Hematopoietic multipotent progenitor cell (in vitro differentiated cells): ENCODE measurements at places on chromosomes 12 and 14.

DNA sequence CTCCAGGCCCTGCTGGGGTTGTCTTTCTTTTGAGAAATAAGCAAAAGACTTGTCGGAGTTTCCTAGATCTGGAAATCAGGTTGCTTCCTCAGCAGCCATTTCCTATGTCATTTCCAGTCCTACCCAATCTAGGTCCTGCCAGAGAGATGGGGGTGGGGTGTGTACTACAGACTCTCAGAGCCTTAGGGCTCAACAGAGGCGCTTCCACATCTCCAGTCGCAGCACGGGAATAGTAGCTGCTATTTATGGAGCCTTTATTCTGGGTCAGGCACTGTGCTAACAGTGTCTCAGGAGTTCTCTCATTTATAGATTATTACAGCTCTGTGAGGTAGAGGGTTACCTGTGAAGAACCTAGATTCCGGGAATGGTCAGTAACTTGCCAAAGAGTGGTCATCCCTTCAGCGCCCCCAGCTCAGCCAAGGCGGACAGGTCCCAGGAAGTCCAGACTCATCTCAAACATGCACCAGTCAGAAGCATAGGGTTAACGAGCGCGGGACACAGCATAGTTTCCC lies 21.9 kb downstream of the DHRS2 start:
- no peak for DNase-seq

DNA sequence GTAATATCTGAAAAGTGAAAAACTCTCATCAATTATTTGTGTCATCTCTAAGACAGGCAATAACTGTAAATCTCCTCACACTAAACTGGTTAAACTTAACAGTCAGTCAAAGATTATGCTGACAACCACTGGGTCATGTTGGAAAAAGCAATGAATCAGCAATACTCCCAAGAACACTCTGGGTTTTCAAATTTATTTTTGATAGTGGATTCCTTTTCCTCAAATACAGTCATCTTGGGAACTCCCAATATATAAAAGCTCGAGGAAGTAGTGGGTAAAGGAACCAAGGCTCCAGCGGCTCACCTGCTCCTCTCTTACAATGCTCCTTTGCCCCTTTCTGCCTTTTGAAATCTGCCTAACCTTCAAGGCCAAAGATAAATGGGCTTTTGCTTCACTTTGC lies 70.0 kb downstream of the ARMH4 start:
- no peak for DNase-seq

DNA sequence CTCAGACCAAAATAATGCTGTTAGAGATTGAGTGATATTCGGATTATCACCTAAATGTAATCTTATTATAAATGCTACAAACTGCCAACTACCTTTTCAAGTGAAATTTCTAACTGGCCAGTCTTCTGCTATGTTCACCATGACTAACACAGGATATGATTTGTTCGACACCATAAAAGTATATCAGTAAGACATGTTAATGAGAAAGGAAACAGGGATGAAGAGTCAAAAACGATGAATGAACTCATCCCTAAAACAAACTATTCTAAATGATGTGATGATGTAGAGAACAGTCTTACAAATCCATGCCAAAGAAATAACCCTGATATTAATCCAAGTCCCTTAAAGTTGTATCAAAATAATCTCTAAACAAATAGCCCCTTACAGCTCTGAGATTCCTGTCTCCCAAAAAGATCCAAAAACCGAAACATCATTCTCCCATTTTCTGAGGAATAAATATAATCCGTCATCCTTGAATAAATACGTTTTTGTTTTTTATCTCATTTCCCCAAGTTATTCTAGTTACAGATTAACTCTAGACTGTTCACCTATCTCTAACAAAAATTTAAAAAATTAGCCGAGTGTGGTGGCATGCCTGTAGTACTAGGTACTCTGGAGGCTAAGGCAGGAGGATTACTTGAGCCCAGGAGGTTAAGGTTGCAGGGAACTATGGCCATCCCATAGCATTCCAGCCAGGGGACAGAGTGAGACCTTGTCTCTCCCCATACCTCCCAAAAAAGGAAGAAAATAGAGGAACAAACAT lies 9.1 kb downstream of the SCAF11 start:
- no peak for DNase-seq

- no peak for DNase-seq
Measured at GRCh38 chr12:94254270-94254669, 105.9 kb downstream of the PLXNC1 start.

DNA sequence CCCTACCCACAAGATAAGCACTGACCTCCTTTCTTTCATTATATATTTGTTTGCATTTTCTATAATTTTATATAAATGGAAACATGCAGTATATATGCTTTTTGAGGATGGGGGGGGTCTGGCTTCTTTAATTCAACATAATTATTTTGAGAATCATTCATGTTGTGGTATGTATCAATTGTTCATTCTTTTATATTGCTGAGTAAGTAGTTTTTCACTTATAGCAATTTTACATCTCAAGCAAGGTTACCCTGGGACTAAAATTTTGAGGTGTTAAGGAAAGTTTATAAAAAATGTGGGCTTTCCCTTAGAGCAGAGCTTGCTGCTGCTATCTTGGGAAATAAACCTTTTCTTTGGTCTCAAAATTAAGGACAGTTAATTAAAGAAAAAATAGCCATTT lies 89.9 kb upstream of the EGLN3 start:
- no peak for DNase-seq

DNA sequence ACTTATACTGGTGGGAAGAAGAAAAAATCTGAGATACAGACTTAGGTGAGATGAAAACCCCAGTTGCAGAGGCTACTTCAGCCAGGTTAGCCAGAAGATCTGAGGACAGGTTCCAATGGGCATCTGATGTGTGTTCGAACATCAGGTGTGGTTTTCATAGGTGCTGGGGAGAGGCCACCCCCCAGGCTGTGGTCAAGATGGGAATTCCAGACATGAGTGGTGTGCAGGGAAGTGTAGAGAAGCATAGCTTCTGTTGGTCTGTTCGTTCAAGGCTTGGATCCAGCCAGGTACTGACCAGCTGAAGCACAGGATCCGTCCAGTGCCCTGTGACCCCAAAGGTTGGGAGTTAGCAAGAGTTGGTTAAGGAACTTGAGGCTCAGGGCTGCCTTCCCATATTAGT lies 85.5 kb downstream of the SSPN start:
- no peak for DNase-seq

DNA sequence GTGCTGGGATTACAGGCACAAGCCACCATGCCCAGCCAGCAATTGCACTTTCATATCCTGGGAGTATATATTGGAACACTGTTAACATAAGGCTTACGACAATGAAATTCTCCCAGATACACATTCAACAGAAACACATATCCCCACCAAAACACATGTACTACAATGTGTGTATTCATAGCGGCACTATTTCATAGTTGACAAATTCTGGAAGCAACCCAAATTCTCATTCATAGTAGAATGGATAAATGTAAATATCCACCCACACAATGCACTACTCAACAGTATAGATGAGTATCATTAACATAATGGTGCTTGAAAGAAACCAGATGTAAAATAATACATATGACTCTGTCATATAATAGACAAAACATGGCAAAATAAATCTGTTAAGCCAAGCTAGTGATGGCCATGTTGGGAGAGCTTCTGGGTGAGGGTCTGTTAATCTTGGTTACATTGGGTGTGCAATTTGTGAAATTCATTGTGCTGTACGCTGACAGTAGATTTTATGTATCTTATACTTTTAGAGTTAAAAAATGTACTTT lies 2.6 kb upstream of the DNAAF2 start:
- DNase-seq = no peak

- DNase-seq = no peak
Measured at GRCh38 chr14:103045371-103045869, 11.9 kb downstream of the CDC42BPB start.

- no peak for DNase-seq
Measured at GRCh38 chr12:59940631-59941342, 345.0 kb downstream of the SLC16A7 start.

DNA sequence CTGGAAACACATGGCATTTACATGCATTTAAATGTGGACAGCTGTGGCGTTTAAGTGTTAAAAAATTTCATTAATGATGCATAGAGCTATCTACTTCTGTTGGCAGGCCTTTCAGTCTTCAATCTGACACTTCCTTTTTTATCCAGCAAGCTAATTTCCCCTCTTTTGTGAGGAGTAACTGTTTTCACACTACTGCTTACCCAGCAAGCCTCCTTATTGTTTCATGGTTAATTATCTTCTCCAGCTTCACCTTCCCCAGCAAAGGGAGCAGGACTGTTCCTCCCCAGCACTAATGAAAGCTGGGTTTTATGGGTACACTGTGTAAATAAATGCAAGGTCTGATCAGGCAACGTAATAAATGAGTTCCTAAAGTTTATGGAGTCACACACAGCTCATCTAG lies 129.4 kb upstream of the NPAS3 start:
- DNase-seq = no peak

GRCh38 chr12:25482625-25483024 lies 70.5 kb downstream of the LMNTD1 start:
- no peak for DNase-seq

GRCh38 chr14:23360496-23360895 lies 4.5 kb downstream of the EFS start:
- no peak for DNase-seq

DNA sequence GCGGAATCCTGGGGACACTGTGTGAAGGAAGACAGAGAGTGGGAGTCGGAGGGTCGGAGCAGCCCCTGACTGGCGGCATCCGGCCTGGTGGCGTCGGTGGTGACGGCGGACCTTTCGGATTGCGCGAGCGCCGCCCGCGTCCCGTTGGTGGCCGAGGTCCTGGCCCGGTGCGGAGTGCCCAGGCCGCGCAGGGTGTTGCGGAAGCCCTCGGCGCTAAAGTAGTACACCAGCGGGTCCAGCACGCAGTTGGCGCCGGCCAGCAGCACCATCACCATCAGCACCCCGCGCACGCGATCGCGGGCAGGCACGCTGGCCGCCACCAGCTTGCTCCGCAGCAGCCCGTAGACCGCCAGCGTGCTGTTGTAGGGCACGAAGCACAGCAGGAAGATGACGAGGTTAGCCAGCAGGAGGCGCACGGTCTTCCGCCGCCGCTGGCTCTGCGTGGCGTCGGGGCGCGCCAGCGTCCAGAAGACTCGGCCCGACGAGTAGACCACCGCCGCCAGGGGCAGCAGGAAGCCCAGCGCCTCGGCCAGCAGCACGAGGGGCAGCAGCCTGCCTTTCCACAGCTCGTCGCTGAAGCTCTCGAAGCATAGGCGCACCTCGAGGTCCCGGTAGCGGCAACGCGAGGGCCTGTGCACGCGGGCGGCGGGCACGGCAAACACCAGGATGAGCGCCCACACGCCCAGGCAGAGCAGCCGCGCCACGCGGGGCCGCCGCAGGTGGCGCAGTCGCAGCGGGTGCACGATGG lies 13.1 kb upstream of the CHD4 start:
- no peak for DNase-seq

GRCh38 chr14:106620368-106620767 lies 1094.0 kb downstream of the TMEM121 start:
- DNase-seq = no peak

DNA sequence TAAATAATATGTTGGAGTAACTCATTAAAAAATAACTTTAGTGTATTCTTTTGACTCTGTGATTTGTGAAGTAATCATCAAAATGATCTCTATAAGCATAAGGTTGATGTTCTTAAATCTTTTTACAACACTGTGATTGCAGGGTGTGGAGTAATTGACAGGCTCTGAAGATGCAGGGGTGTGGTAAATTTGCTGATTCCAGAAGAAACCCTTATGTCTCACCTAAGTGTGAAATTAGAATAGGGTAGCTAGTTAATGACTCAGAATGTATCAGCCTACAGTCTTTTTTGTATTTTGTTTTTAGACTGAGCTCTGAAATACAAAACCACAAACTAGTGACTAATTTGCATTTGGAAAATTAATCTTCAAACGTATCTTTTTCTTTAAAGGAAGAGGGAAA lies 5.9 kb downstream of the PRPF39 start:
- DNase-seq = no peak

DNA sequence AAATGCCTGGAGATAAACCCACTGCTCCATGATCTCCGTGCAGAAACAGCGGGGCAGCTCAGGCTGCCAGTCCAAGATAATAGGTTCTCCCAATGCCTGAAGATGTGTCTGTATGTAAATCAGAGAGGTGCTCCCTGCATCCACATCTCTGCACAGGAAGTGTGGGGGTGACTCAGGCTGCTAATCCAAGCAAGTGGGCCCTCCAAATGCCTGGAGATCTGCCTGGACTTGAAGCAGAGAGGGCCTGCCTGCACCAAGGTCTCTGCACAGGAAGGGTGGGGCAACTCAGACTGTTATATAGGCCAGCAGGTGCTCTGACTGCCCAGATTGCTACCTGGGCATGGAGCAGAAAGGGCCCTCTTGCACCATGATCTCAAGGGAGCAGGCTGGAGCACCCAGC lies 504.7 kb downstream of the LRFN5 start:
- DNase-seq = no peak

- no peak for DNase-seq
Measured at GRCh38 chr12:108004319-108004718, 124.8 kb upstream of the WSCD2 start.

DNA sequence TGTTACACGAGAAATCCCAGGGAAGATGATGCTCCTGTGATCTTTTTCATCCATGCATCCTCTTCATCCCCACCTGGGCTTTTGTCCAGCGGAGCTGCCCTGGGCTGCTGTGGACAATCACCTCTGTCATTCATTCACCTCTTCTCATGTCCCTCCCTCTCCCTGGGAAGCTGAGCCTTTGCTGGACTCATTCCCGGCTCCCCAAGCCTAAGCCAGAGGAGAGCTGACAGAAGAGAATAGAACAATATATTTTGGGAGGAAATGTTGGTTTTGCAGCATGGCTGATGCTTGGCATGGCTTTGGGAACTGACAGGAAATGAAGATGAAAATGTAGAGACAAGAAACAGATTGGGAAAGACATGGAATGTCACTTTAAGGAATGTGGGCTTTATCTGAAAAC lies 177.4 kb downstream of the DICER1 start:
- no peak for DNase-seq

DNA sequence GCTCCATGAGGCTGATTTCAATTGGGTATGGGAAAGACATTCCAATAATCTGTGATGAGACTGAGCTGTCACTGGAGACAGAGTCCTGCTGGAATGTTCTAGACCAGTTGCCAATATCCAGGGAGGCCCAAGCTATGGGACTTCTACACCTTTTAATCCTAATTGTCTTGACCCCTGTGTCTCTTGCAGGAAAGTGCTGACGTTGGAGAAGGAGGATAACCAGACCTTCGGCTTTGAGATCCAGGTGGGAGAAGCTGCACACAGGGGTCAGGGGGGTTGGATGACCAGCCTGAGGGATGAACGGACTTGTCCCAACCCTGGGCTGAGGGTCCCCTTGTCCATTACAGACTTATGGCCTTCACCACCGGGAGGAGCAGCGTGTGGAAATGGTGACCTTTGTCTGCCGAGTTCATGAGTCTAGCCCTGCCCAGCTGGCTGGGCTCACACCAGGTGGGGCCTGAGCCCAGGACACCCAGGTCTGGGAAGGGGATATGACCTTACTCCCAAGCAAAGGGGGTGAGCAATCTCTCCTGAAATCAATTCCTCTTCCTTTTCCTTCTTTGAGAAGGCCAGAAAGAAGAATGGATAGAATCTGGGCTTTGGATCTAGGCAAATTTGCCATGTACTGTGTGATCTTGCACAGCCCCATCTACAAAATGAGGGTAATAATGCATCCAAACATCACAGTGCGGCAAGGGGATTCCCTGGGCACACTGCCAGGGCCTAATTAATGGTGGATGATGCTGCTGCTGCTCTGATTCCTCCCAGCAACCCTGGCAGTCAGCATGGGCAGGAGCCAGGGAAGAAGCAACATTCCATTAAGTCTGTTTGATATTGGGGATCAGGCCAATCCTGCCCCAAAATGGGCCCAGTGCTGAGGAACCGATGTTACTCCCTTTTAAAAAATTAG lies 4.2 kb downstream of the TAMALIN start:
- DNase-seq = no peak

GRCh38 chr14:36022765-36023410 lies 153.6 kb downstream of the PTCSC3 start:
- DNase-seq = no peak

GRCh38 chr12:65605019-65605418 lies 219.3 kb upstream of the HMGA2 start:
- no peak for DNase-seq
